ENCODE measurements at places on chromosomes 5 and 9.

- no peak for DNase-seq
Measured at GRCh38 chr5:156359476-156359875, 32.5 kb downstream of the SGCD start.

GRCh38 chr5:2936413-2936812 is 184.9 kb upstream of the IRX2 start:
- DNase-seq: no peak

DNA sequence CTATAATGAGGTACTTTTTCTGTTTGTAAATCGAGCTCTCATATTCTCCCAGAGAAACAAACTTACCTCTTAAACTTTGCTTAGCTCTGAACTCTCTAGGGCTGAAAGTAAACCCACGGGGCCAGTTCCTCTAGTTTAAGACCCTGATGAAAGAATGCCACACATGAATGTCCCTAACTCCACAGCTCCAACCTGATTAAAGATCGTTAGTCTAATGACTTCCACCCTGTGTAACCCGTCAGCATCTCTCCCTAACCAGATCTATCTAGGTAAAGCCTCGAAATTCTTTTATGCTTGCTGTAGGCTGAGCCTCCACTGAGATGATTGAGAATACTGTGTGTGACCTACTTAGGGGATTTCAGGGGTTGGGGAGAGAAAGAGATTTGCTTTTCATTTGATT is 27.0 kb downstream of the ADRA1B start:
- no peak for DNase-seq

- DNase-seq: no peak
Measured at GRCh38 chr5:75078027-75078426, 25.7 kb upstream of the GCNT4 start.

GRCh38 chr5:155884041-155884440 is 442.9 kb upstream of the SGCD start:
- DNase-seq: no peak

GRCh38 chr9:36877239-36877638 is 156.8 kb downstream of the PAX5 start:
- no peak for DNase-seq

DNA sequence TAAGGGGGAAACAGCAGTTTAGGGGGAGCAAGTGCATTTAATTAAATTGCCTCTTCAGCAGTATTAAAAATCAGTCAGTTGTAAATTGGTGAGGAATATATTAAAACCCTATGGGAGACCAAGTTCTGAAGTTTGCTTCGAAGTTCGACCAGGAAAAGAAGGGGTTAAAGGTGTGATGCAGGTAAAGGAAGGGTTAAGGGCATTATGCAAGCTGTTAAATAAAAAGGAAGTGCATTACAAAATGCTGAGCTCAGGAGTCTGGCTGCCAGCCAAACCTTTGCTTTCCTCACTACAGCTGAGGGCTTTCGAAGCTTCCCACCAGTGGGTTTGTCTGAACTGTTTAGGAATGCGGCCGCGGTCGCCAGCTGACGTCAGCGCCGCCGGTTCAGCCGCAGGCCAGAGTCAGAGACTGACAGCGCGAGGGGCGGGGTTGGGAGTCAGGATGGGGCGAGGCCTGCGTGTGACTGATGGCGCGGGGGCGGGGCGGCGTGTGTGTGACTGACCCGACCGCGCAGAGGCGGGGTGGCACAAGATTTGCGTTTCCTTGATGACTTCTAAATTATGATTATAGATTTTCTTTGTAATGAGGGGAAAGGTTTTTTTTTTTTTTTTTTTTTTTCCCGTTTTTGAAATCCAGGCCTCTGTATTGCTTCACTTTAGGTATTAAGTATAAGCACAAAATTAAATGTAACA is 76.6 kb downstream of the ZSWIM6 start:
- DNase-seq: peak; percentile 99

DNA sequence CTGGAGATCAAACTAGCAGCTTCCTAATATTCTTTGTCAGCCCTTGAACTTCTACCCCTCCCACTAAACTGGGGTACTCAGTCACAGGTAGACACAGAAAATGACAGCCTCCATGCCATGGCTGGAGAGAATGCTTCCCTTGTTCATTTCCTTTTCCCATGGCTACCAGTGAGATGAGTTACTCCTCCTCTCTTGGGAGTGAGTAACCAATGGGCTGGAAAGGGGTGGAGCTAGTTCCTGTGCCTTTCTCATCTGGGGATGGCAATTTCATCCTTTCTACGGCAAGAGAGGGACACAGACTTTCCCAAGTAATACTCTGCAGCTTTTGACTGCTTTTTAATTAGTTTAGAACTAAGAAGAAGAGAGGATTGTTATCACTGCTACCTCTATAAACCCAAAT is 1045.6 kb upstream of the WWC1 start:
- DNase-seq: no peak

GRCh38 chr9:99680191-99680590 is 141.5 kb upstream of the NR4A3 start:
- no peak for DNase-seq

GRCh38 chr9:78386348-78386747 is 89.4 kb downstream of the PSAT1 start:
- DNase-seq: no peak

DNA sequence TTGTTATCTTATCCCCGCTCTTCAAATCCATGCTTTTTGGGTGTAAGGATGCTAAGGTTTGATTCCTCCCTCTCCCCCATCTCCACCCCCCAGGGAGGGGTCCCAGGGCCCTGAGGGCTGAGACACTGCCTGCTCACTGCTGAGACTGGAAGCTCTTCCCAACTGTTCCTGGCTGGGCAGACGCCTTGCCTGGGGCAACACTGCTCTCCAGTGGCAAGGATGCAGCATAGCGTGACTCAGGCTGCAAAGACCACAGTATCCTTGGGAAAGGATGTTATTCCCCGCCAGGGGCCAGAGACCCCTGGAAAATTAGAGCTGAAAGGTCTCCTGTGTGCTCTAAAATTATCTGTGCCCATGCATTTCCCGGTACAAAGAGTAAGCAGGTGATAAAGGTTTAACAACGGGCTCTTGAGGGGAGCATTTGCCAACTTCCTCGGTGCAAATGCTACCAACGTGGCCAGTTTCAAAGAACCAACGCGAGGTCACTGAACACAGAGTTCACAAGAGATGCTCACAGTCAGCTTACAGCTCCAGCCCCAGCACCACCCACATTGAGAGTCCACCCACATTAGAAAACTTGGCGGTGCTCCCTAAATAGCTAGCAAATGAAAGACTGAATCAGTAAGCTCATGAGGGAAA is 271.9 kb downstream of the NSG2 start:
- no peak for DNase-seq

DNA sequence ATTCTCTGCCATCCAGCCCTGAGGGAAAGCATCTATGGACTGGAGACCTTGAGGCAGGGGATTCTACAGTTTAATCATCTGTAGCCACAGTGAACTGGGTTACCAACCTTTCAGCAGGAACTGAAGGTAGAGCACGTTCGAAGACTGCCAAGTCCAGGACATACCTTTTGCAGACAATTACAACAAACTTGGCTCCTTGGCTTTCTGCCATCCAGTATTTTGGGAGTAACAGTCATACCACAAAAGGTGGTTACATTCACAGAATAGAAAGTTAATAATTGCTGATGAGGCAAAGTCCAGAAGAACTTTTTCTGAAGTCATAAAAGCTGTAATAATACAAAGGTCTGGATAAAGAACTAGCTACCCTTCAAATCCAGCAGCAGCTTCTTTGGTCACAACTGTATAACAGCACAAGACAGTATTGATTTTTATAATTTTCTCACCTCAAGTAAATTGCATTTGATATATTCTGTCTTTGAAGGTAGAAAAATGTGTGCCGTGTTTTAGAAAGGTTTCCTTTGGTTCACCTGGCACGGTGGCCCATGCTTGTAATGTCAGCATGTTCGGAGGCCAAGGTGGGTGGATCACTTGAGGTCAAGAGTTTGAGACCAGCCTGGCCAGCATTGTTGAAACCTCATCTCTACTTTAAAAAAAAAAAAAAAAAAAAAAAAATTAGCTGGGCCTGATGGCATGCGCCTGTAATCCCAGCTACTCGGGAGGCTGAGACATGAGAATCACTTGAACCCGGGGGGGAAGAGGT is 236.6 kb downstream of the NR3C1 start:
- DNase-seq: no peak

DNA sequence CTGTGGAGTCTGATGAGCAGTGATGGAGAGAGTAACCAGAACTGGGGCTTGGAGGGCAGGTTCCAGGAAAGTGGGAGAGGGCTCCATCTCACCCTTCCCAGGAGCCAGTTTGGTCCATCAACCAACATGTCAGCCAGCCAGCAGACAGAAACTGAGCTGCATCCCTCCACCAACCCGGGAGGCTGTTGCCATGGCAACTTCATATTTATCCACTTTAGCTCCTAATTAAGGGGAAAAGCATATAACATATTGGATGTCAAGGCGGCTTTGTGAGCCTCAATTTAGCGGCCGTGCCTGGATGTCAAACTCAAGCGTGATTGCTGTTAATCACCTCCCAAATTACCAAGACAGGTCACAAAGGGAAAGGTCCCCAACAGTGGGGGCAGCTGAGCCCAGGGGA is 81.5 kb upstream of the ARAP3 start:
- DNase-seq: no peak

- no peak for DNase-seq
Measured at GRCh38 chr5:125756456-125756855, 666.8 kb upstream of the GRAMD2B start.

DNA sequence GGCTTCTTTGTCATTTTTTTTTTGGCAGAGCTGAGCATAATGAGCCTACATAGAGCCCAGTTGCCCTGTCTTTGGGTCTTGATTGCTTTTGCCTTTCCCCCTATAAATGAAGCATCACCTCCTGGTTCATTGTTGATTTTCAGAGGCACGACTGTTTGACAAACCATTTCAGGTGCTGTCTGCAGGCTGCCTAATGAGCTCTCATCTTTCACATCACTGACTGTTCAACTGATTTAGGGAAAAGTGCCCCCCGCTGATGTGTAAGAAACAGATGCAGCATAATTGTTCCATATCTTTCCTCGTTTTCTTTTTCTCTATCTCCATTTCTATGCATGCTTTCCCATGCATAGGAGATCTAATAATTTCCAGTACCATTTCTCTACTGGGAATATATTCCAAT is 338.6 kb downstream of the TMEM38B start:
- no peak for DNase-seq
